ENCODE measurements at places on chromosomes 3 and 15. TPM values are rescaled to one million over a fixed set of nuclear protein-coding genes. Genes with fewer than 3 reads are reported as not detected.

Gene AP3B2
- 0.39 TPM for total RNA-seq

Gene COL6A5
- total RNA-seq = not detected

Gene TICRR
- total RNA-seq = 1.7 TPM

Gene FAN1
- 20.8 TPM for total RNA-seq

Gene NLGN1
- 2.3 TPM for total RNA-seq

Gene GABRB3
- total RNA-seq = 1.3 TPM

Gene SLC12A1
- total RNA-seq = not detected

Gene CACNA2D3
- 0.03 TPM for total RNA-seq

Gene MST1R
- 1.4 TPM for total RNA-seq

Gene GPR176
- total RNA-seq = 147 TPM

Measured in smooth muscle cell of the pulmonary artery (primary cell).